ENCODE measurements at places on chromosomes 2 and 18.

DNA sequence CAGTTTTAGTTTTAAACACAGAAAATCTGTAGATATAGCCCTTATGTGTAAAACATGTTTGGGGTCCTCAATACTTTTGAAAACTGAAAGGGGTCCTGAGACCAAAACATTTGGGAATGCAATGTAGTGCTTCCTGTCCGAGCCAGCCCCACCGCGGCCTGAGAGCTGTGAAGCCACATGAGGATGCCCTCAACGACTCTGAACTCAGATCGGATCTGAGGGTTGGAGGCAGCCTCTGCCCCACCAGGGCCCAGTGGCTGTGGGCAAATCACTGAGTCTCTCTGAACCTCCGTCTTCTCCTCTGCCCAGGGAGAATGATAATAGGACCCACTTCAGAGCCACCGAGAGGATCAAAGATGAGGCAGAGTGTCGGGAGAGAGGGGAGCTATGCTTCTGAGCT lies 33.4 kb upstream of the HPCAL1 start:
- no peak for DNase-seq

- DNase-seq: peak; percentile 43
Observed at GRCh38 chr18:12921178-12921577, 26.6 kb upstream of the SEH1L start.

DNA sequence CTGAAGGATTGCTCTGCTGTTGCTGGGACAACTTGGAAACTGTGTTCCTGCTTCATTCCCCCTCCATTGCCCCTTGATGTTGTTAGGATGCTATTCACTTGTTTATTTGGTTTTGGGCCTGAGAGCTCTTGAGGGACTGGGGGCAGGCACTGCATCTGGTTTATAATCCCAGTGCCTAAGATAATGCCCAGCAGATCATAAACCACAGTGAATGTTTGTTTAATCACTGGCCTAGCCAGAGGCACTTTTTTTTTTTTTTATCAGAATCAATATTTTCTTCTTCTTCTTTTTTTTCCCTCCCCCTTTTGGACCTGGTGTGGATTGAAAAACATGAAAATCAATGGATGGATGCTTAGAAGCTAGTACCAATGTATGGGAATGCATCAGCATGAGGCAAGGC lies 38.1 kb downstream of the KCNS3 start:
- DNase-seq: no peak

DNA sequence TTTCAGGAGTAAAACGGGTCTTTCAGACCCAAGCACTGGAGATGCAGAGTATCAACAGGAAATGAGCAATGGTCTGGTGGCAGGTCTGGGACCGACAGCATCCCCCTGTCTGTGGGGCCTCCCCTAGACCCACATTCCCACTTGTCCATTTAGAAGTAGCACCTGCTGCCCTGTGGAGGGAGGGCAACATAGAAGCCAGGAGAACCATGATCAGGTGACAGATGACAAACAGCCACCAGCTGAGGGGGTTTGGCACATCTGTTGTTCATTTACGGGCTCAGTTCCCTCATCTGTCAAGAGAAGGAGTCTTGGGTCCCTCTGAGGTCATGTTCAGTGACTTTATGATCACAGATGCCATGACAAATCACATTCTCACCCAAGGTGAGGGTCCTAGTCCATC lies 77.9 kb upstream of the SLC66A3 start:
- DNase-seq: no peak

DNA sequence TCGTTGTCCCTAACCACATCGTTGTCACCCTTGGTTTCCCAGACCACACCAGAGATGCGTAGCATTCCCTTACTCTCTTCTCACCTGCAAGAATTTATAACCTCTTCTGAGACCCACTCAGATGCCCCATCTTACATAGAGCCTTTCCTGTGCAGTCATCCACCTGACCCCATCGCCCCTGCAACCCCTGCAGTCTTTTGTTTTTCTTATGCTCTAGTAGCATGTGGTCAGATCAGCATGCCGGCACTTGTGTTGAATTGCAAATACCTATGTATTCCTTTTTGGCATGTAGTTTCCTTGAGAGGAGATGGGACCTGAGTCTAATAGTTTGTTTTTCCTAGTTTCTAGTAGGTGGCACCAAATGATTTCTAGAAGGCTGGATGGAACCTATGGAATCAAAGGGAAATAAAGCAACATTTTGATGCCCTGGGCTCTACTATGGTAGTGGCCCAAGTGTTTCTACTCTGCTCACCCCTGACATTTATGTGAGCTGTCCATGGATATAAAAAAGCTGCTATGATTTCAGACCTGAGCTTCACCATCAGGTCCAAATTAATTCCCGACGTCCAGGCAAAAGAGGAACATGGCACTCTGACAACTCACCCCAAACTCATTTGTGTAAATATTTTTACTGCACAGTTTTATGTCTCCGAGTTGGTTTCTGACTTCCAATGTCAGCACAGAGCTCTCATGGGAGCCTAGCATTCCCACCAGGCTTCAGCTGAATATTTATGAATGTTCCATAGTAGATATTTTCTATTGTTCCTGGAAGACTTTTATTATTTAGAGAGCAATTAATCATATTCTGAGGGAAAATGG lies 143.6 kb downstream of the RNF144A start:
- no peak for DNase-seq

DNA sequence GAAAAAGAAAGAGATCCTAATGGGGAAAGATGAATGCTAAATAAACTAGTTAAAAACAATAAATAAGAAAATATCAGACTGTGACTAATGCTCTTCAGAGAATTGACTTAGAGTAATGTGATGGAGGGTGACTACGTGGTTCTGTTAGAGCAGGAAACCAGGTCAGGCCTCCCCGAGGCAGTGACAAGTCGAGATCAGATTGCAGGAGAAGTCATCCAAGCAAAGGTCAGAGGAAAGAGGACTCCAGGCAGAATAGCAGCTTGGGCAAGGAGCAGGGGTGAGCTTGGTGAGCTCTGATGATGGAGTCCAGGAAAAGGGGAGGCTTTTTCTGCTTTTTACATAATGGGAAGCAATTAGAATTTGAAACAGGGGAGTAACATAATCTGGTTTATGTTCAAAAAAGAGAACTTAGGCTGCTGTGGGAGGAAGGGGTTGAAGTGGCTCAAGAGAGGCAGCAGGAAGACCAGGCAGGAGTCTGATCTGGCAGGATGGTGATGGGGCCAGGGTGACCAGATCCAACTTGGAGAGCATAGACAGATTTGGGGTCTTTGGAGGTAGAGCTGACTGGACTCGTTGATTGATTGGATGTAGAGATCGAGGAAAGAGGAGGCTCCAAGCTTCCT lies 27.3 kb upstream of the ITGB6 start:
- no peak for DNase-seq

GRCh38 chr2:31238126-31238905 lies 4.4 kb downstream of the EHD3 start:
- no peak for DNase-seq

DNA sequence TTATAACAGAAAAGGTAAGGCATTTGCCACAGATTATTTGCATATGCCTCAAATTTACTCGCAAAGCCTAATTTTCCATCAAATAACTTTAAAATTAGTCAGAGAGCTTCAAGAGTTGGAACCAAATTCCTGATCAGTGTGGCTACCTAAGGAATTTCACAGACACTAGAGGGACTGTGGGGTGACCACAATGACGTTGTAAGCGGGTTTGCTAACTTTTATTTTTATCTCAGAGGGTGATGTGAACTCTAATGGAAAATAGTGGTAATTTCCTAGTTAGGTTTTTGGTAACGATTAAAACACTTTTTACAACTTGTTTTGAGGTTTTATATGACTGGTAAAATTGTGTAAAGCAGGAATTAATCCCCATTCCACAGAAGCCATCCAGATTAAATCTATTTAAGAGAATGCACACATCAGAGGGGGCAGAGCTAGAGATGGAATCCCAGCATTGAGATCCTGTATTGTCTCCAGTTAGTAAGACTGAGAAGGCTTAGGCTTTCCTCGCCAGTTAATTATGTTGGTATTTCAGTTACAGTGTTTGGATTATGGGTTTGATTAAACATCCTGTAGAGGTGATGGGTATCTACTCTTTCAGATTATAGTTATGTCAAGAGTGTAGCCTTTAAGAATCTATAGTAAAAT lies 129.0 kb downstream of the GPD2 start:
- no peak for DNase-seq

DNA sequence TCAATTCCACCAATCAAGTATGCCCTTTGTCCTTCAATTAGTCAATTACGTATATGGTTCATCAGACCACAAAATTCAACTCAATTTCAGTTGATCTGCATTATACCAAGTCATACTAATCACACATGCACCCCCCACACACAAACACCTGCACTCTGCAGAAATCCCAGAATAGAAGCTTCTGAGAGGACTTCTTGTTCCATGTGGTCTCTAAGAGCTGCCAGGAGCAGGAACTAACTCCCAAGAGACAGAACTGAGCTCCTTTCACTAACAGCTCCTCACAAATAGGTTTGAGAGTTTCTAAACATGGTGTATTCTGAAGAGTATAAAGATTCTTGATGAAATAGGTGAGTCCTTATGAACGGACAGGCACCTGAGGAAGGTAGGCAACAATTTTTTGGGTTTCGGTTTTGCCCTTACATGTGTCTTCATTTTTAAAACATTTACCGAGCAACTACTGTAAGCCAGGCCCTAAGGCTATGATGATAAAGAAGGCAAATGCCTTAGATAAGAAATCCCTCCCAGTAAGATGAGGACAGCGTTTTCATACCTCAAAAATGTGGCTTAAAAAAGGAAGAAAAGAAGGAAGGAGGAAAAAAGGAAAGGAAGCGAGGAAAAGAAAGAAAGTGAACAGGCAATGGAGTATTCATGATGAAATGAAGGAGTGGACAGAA lies 183.1 kb downstream of the PID1 start:
- DNase-seq: no peak

DNA sequence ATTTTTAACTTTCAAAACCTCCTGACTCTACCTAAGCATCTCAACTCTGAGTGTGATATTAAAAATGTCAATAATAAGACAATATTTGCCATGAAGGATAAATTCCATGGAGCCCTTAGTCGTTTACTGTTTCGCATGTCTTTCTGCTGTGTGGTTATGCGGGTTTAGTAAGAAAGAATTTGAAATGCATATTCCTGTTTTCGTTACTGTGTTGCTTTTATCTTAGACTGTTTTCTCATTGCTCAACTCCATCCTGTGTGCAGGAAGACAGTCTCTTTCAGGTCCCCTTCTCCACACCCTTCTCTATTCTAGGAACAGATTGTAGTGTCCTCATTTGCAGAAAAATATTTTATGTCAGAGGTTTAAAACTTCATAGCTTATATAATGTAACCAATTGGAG lies 82.5 kb upstream of the MAP3K20 start:
- DNase-seq: no peak

DNA sequence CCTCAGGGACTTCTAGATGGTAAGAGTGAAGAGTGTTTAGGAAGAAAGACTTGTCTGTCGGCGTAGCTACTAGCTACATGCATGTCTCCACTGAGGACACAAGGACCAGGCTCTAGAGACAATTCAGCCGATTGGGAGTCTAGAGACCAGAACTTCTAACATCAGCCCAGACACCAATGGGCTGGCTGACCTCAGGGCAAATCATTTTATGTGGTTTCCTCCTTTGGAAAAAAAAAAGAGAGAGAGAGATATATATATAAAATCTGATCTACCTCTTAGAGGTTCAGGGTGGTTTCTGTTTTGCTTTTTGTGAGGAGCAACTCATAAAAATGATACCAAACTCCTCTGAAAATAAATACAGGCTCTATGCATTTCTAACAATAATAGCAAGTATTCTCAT lies 212.8 kb downstream of the BCL2 start:
- DNase-seq: no peak

DNA sequence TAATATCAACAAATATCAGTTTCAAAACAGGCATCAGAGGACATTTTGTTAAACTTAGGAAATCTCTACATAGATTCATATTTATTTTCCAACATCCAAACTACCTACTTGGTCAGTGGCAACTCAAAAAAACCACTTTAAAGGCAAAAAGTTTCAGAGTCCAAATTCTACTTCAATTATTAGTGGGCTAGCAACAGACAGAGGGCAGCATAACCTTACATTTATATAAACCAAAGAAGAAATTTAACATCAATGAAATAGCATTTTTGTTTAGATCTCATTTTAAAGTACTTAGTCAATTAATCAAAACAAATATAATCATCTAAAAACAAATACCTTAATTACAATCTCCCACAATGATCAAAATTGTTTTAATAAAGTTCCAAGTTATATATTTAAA lies 33.3 kb downstream of the RTTN start:
- no peak for DNase-seq

GRCh38 chr2:100801402-100801801 lies 18.5 kb upstream of the NPAS2 start:
- DNase-seq: no peak

DNA sequence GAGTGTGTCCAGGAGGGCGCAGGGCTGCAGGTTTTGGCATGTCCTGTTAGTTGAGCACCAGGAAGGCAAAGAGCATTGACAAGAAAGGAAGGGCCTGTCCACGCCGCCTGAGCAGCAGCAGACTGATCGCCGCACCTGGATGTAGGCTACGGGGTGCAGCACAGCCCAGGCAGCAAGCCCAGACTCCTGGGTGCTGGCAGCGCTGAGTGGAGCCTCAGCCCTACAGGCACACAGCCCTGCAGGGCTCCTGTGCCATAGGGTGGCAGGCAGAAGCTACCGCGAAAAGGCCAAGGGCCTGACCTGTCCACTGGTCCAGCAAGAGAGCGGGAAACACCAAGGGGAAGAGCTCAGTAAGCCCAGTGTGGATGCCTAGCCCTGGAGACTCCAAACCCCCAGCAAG lies 198.0 kb downstream of the HDAC4 start:
- DNase-seq: no peak

- no peak for DNase-seq
Observed at GRCh38 chr2:60071490-60071831, 482.0 kb downstream of the BCL11A start.

Data from T-helper 1 cell (primary cell).